CD4-positive, alpha-beta T cell treated with Interleukin-1 beta for 1 hour (primary cell): ENCODE measurements at places on chromosomes 2 and 18.

GRCh38 chr2:101149241-101150192 is 1.7 kb downstream of the TBC1D8 start:
- DNase-seq = no peak

- DNase-seq = no peak
Measured at GRCh38 chr2:71665168-71666093, 212.1 kb downstream of the DYSF start.

GRCh38 chr2:12261986-12262680 is 454.6 kb upstream of the TRIB2 start:
- no peak for DNase-seq

- no peak for DNase-seq
Measured at GRCh38 chr2:240725671-240726070, 34.0 kb downstream of the AQP12A start.

DNA sequence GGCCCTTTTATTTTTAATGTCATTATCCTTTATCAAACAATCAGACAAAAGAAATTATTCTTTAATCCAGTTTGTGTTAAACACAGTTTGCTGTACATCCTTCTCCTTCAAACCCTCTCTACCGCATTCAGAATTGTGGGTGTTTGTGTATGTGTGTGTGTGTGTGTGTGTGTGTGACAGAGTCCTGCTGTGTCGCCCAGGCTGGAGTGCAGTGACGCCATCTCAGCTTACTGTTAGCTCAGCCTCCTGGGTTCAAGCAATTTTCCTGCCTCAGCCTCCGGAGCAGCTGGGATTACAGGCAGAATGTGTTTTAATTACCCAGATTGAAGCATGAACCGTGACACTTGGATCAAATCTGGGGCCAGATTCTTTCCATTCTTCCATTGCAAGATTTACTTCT is 723.7 kb downstream of the DCDC2C start:
- DNase-seq = no peak

DNA sequence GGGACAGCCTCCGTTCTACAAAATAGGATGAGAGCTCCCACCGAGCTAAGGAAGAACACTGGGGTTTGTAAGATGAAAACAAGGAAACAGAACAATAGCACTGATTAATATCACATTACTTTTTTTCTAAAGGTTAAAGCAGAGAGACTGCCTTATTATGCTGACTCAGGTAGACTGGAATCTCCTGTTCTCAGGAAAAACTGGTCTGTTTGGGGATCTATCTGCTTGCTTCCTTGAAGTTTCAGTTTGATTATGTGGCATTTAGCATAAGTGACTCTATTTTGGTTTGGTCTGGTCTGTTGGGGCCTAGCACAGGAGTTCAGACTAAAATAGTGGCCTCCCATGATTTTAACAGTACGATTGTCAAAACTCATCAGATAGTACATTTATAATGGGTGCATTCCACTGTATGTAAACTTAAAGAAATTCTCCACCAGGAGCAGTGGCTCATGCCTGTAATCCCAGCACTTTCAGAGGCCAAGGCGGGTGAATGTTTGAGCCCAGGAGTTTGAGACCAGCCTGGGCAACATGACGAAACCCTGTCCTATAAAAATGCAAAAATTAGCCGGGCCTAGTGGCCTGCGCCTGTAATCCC is 64.1 kb upstream of the NDUFV2 start:
- no peak for DNase-seq

- no peak for DNase-seq
Measured at GRCh38 chr2:99695944-99696253, 206.1 kb upstream of the REV1 start.

DNA sequence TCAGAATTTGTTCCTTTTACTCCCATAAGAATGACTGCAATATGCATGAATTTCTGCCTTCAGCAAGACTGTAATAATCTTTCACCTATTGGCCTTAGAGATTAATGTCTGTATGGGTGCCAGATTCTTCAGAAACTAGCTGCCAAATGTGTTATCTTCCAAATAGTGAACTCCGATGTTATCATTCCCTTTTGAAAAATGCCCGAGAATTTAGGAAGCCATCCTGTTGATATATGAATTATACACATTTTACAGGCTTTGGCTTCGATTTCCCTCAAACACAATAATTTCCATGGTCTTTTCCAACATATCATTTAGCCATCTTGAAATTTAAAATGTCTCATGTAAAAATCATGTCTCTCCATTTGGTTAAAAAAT is 101.5 kb downstream of the ZNF521 start:
- no peak for DNase-seq
